ENCODE measurements at places on chromosomes 11 and 22.
A peak's percentile ranks its signal among the peaks of the same experiment; 100 is the strongest.

- no peak for DNase-seq
Measured at GRCh38 chr11:45098929-45099328, 47.5 kb upstream of the PRDM11 start.

GRCh38 chr11:61162092-61162941, 1.1 kb upstream of the VPS37C start:
- DNase-seq, result peak; percentile 63

DNA sequence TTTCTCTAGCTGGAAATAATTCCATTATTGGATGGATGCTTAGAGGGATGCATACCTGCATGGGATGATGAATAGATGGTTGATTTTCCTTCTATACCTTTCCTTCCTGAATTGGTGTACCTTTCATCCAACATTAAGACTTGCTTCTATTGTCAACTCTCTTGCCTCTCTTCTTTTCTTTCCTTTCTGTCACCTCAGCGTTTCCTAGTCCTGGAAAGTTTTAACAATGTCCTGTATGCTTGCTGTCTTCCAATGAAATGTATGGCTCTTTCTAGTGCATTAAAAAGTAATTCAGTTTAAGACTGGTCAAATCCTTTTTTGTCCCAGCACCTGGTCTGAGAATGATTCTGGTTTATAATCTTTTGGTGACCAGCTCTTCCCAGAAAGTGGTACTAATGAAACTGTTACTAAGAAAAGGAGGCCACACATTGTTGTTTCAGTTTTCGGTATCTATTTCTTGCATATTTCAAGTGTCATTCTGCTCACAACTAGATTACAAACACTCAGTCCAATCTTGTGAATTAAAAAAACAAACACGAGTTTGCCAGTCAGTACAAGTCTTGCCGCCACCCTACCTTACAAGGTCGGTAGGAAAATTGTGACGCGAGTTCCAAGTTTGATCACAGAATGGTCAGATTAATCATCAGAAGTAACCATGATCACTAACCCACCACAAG, 8.0 kb downstream of the POU2AF1 start:
- DNase-seq, result peak; percentile 65

DNA sequence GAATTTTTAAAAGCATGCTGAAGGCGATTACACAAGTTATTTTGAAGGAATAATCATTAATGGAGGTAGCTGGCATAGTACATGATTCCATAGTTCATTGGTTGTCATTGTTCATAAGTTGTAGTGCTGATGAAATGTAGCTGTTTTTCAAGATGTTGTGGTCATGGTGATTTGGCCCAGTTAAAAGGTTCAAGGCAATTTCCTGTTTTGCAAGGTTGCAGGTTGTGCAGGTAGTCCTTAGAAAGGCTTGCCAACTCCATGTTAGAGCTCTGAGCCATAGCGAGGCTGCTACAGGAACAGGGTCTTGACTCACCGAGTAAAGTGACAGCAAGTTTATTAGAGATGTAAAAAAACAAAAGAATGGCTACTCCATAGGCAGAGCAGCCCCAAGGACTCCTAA, 95.8 kb upstream of the CHORDC1 start:
- no peak for DNase-seq

GRCh38 chr22:43883012-43883661, 8.7 kb downstream of the PNPLA5 start:
- DNase-seq, result peak; percentile 52

DNA sequence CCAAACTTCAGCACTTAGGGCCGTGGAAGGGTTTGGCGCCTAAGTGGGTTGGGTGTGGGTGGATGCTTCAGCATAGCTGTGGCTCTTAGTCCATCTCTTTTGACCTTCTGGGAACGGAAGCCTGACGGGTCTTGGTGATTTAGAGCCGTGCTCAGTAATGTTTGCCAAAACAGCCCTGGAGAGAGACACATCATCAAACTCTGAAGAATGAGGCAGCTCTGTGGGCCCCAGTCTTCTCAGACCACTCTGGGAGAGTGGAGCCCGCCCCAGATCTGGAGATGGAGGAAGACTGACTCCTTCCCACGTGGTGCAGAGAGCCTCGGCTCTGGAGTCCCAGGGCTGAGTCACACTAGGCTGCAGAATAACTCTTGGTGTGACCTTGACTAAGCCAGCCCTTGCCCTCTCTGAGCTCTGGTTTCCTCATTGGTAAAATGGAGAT, 168.9 kb downstream of the C11orf91 start:
- DNase-seq, result no peak

GRCh38 chr22:26124991-26125725, 44.1 kb upstream of the SEZ6L start:
- no peak for DNase-seq

GRCh38 chr22:44354288-44354687, 41.5 kb upstream of the SHISAL1 start:
- no peak for DNase-seq

GRCh38 chr11:94801866-94802460, 33.8 kb downstream of the AMOTL1 start:
- no peak for DNase-seq

DNA sequence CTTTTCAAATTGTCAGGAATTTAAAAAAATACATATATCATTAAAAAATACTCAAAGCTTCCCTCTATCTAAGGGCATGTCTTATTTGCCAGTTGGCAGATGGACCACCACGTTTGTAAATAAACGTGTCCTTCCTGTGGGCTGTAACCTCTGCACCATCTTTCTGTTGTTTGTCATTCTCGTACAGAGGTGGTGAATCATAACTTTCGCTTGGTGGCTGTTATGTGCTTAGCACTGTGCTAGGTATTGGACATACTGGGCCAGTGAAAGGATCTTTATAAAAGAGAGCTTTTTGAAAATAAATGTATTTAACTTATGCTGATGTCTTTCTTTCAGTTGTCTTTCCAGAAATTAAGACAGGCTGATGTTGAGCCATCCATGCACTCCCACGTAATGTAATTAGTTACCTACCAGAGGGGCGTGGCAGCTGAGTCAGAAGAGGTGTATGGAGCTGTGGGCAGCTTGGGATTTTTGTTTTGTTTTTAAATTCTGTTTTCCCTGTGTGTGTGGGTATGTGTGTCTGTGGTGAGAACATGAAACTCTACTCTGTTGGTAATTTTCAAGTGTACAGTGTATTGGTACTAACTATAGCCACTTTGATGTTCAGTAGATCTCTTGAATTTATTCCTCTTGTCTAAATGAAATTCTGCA, 62.7 kb downstream of the TECTA start:
- no peak for DNase-seq

DNA sequence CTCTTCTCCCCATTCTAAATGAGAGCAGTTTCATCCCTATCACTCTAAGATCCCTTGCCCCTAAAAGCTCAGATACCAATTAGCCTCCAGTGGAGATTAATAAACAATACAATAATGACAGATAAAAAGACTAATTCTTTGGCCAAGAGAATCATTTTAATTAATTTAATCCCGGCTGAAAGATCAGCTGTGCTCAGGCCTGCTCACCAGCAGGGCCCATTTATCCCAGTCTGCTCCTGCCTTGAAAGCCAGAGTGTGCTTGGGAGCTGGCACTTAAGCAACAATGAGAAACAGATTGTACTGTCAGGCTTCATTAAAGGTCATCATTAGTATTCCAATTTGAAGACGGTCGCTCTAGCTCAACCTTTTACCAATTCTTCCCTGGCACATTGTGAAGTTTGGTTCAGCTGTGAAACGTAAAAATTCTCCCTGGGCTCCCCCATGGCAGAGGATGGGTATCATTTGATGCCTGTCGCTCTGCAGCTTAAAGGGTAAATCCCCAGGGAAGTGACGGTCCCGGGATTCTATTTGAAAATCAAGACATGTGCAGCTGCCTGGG, 36.1 kb upstream of the HTATIP2 start:
- no peak for DNase-seq

Measured in stimulated activated CD4-positive, alpha-beta T cell treated with anti-CD3 and anti-CD28 coated beads, Interleukin-1b, Interleukin-23, amount 100 ng/mL, for 48 hours (primary cell).